T-helper 1 cell (primary cell): ENCODE measurements at places on chromosomes 12 and 14.

DNA sequence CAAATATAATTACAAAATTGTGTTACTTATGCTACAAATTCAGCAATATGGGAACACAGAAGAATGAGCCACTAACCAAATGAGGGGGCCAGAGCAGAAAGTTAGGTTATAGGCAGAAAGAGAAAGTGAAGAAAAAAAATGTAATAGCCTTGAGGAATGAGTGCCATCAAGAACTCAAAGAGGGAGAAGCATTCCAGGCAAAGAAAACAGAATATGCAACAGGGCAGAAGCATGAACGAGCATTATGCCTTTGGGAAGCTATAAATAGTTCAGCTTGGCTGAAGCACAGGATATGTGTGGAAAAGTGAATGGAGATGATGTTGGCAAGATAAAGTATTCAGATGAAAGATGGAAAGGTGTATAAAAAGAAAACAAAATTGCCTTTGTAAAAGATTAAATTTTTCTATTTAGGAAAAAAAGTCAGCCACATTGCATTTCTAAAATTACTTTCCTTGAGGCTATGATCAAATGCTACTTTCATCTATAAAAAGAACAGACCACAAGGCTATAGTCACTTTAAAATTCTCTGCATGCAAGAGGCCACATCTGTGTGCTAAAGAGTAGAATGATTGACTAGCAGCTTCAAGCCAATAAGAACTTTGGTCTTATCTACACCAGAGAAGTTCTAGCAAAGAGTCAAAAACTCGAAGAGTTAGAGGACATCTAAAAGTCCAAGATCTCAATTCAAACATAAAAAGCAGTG is 193.6 kb upstream of the GARIN6 start:
- no peak for DNase-seq

DNA sequence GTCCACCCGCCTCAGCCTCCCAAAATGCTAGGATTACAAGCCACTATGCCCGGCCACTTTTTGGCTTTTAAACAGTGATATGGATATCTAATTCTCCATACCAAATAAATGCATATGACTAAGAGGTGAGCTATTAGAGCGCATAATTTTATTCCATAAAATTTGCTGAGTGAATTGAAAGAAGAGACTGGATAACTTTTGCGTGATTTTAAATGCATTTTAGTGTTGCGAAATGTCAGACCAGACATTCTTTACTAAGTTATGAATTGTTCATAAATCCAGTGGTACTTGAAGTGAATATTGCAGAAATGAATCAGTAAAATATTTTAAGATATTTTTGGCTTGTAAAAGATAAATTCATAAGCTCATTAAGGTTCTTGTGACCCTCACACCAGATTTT is 50.9 kb upstream of the DIP2B start:
- no peak for DNase-seq

DNA sequence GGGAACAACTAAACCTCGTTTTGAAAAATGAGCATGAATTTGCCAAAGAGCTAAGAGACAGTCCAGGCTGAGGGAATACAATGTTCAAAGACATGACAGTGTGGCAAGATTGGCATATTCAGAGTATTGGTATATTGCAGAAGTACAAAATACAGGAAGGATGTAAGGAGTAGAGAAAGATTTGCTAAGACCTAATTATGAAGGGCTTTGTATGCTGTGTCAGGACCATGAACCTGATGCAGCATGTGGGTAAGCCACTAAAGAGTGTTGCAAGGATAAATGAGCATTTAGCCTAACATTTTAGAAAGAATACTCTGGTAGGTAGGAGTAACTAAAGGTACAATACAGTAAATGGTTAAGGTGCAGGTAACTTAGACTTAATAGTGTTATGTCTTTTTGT is 65.1 kb downstream of the KTN1 start:
- DNase-seq = no peak

DNA sequence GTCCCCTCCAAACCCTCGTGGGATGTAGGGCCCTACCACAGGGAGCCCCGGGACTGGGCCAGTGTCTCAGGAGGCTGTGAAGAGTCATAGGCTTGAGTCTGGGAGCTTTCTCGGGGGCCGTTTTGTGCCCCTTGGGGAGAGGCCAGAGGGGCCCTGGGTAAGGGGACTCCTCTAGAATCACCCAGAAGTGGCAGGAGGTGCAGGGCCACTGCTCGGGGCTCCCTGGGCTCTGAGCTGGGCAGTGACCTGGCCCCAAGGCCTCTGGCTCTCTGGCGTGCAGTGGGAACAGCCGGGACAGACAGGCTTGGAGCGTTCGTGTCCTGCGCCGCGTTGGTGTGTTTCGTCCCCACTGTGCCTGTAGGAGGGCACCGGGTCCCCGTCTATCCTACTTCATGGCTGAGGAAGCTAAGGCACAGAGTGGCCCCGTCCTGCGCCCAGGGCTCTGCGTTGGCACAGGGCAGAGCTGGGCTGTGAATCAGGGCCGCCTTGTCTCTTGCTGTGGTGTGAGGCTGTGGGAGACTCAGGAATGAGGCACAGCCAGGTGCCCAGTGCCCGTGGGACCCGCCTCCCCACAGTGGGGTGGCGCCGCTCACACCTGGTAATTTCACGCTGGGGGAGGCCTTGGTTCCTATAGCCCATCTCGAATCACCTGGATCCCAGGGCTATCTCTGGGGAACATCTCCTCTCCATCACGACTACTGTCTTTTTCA is 23.8 kb upstream of the KIF26A start:
- DNase-seq = no peak

DNA sequence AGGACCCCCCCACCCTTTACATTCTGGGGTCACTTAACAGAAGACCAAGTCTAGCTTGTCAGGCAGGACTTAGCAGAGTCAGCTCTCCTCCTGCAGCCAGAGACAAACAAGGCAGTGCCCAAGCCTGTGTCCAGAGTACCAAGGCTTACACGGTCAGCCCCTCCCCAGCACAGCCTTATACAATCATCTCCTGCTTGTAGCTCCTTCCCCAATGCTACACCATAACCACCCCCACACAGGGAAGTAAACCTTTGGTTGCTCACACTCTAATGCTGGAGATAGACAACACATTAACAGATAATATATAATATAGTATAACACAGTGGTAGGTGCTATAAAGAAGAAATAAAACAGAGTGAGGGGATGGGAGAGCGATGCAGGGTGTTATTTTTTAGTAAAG is 175.4 kb upstream of the PWP1 start:
- no peak for DNase-seq
